ENCODE measurements at places on chromosomes 2 and 18. TPM values are rescaled to one million over a fixed set of nuclear protein-coding genes. Genes with fewer than 3 reads are reported as not detected.

- DNase-seq = no peak
Measured at GRCh38 chr2:52264911-52265310, 1233.0 kb upstream of the NRXN1 start.

- no peak for DNase-seq
Measured at GRCh38 chr2:17231394-17231965, 286.8 kb downstream of the RAD51AP2 start.

DNA sequence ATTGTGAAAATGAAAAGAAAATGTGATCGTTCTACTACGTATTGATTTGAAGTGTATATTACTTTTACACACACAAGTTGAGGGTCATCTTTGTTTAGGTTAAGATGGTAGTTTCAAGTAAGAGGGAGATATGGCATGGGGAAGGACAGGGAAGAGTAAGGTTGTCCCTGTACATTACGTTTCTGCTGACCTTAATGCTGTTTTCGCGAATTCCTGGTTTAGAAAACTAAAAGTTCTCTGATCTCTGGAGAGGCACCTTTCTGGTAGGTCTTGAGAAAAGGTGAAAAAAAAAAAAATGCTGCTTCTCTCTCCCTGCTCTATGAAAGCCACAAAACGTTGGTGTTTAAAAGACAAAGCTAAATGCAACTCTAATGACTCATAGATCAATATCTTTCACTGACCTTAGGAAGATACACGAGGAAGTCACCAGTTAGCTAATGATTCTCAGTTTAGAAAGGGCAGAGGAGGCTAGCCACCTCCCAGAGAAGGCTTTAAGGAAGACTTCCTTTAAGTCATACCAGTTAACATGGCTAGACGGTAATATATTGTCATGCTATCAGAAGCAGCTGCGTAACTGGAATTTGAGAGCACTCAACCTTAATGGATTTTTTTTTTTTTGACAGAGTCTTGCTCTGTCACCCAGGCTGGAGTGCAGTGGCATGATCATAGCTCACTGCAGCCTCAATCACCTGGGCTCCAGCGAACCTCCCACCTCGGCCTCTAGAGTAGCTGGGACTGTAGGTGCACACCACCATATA is 13.2 kb downstream of the TXNDC2 start:
- DNase-seq = no peak

MAP3K19 gene
- not detected for total RNA-seq
